ENCODE measurements at places on chromosomes 7 and 10. TPM values are rescaled to one million over a fixed set of nuclear protein-coding genes. Genes with fewer than 3 reads are reported as not detected.

The WIPF3 gene
- total RNA-seq = not detected

The LCOR gene
- 32.2 TPM for total RNA-seq

The CFAP46 gene
- 0.09 TPM for total RNA-seq

The FEZF1 gene
- total RNA-seq = not detected

The ODAD2 gene
- total RNA-seq = 0.18 TPM

The TFR2 gene
- total RNA-seq = 0.08 TPM

The WASL gene
- 31.9 TPM for total RNA-seq

The TWIST1 gene
- total RNA-seq = 33.2 TPM

The AKR1C8 gene
- total RNA-seq = not detected

The GPER1 gene
- total RNA-seq = 6.4 TPM

The TMEM139 gene
- total RNA-seq = not detected

The H2BK1 gene
- not detected for total RNA-seq

The XRCC2 gene
- total RNA-seq = 1.1 TPM

The MRC1 gene
- total RNA-seq = 0.08 TPM

The ANKRD22 gene
- total RNA-seq = 0.33 TPM

The CUBN gene
- total RNA-seq = 3.4 TPM

The PNLIPRP3 gene
- not detected for total RNA-seq

The CD36 gene
- 561 TPM for total RNA-seq

The PWWP2B gene
- 7.2 TPM for total RNA-seq

The SUN3 gene
- total RNA-seq = not detected

The ITIH5 gene
- 0.09 TPM for total RNA-seq

The CLEC5A gene
- total RNA-seq = not detected

The ADD3 gene
- total RNA-seq = 524 TPM

The SLC39A12 gene
- not detected for total RNA-seq

The PRSS37 gene
- not detected for total RNA-seq
